ENCODE measurements at places on chromosomes 2 and 18.

GRCh38 chr18:6565815-6566081 lies 151.0 kb upstream of the L3MBTL4 start:
- DNase-seq, result no peak

GRCh38 chr2:219687882-219688559 lies 60.6 kb downstream of the SLC4A3 start:
- no peak for DNase-seq

- DNase-seq, result peak; percentile 9
Observed at GRCh38 chr2:45452866-45453265, 158.2 kb downstream of the SRBD1 start.

GRCh38 chr2:163541943-163542342 lies 193.9 kb downstream of the FIGN start:
- DNase-seq, result no peak

- DNase-seq, result no peak
Observed at GRCh38 chr2:21067859-21068537, 24.1 kb upstream of the APOB start.

GRCh38 chr2:1995987-1996386 lies 251.7 kb upstream of the PXDN start:
- no peak for DNase-seq

DNA sequence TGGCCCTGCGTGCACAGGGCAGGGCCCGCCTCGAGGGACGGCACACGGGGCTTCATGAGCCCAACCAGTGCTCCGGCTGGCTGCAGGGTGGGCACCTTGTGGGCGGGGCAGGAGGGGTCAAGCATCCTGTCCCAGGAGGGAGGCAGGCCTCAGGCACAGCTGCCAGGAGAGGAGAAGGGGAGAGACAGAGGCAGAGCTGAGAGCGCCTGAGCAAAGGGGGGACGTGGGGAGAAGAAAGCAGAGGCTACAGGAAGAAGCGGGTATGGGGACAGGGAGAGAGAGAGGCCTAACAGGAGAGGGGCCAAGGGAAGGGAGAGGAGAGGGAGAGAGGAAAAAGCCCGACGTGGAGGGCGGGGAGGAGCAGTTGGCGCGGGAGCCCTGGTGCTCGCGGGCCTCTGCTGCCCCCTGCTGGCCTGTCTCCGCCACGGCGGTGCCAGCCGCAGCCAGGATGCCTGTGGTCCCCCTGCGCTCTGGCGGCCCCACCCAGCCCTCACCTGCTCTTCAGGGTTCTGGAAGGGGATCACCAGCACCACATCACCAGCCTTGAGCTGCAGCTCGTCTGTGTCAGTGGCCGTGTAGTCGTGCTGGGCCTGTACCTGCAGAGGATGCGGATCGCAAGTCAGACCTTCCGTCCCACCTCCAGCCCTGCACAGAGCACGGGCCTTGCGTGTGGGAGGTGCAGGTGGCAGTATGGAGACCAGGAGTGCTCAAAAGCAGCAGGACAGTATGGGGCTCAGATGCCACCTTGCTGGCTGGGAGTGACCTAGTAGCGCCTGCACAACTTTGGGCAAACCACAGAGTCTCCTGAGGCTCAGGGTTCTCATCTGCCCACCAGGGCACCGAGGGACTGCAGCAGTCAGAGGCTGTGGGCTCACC lies 56.8 kb downstream of the BIN1 start:
- peak; percentile 87 for DNase-seq

DNA sequence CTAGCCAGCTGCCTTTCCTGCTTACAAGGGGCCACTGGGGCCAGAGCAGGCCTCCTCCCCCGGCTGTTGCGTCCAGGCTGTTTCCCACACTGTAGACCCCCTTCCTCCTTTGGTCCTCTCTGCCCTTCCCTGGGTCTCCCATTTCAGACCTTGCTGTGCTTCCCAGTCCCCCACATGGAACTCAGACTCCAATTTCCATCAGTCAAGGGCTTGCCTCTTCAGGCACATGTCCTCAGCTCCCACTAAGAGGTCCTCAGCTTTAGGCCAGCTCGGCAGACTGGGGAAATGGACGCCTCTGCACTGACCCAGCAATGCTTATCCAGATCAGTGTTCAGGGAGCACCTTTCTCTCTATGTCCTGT lies 98.0 kb upstream of the BZW1 start:
- no peak for DNase-seq

DNA sequence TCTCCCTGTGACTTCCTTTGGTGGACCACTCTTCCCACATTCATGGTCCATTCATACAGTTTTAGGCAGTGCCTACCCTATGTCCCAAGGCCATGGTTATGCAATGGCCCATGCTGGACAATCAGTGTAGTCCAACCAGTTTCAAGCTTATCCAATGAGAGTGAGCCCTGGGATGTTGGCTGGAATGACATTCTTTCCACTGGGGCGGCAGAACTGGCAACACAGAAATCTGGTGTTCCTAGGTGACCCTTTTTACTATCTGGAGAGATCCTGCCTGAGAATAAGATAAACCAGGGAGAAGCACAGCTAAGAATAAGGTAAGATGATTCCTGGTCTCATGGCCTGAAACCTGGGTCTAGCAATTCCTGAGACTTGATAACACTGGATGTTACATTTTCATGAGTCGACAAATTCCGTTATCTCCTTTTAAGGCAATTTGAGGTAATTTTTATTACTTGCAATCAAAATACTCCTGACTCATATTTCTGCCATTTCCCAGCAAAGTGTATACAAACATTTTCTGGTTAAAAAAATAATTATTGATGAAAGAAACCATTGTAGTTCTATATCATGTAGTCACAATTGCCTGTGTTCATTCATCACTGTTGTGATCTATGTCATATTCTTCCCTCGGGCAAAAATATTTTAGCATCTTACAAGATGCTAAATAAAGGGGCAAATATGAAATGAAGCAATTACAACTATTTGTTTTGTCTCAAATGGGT lies 271.5 kb upstream of the LYPD1 start:
- DNase-seq, result no peak

DNA sequence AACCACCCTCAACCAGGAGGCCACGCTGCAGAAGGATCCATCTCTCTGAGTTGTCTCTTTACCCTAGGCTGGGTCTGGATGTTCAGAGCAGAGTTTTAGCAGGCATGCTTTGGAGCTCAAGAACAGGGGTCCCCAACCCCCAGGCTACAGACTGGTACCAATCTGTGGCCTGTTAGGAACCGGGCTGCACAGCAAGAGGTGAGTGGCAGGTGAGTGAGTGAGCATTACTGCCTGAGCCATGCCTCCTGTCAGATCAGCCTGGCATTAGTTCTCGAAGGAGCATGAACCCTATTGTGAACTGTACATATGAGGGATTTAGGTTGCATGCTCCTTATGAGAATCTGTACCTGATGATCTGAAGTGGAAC lies 172.5 kb downstream of the UXS1 start:
- no peak for DNase-seq

GRCh38 chr2:45822272-45822630 lies 170.8 kb downstream of the PRKCE start:
- no peak for DNase-seq

DNA sequence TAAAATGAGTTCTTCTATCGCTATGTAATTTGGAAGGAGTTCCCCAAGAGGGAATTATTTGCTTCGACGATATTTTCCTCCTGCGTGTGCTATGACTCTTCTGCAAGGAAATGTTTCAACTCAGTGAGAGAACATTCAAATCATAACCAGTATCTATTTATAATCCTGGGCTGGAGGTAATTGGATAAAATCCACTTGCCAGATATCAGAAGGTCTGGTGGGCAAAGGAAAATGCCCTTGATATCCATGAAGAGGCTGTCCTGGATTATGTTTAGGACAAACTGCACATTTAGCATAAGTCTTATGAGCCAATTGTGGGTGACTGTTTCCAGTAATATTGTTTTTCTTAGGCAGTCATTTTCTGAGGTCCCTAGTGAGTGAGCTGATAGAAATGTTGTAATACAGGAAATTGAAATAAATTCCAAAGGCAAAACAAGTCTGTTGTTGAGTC lies 17.7 kb downstream of the RPIA start:
- DNase-seq, result peak; percentile 14

GRCh38 chr2:152701198-152701597 lies 16.1 kb downstream of the PRPF40A start:
- DNase-seq, result no peak

GRCh38 chr2:7812231-7812995 lies 869.4 kb upstream of the ID2 start:
- DNase-seq, result peak; percentile 61

DNA sequence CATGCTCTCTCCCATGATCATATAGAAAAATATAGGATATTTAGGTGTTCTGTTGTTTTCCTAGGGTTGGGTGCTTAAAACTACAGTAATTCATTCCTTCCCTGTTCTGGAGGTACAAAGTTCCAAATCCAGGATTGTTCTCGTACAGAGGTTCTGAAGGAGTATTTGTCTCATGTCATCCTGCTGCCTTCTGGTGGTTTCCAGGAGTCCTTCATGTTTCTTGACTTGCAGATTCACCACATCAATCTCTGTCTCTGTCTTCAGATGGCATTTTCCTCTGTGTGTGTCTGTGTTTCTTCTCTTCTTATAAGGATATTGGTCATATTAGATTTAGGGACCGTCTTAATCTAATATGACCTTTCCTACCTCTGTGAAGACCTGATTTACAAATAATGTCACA lies 397.9 kb downstream of the NYAP2 start:
- DNase-seq, result no peak

DNA sequence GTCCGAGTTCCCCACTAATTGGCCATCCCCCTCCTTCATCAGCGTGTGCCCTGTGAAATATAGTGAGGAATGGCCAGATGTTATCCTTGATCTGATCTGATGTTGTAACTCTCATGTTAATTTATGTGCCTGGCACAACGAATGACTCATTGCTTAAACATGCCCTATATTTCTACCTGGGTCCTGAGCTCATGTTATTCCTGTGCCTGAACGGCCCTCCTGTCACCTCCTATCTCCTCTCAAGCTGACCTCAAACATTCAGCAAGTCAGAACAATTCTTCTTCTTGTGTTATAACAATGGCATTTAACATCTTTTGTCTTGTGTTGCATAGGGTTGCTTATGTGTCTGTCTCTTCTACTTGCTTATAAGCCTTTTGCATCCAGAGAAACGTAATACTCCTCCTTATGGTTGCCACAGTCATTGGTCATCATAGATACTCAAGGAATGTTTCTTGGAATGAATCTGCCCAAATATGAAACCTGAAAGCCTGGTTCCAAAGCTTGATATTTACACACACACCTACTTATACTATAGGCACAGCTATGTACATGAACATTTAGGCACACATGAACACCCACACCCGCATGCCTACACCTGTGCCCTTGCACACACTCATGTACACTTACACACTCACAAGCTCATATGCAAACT lies 80.2 kb upstream of the PHLPP1 start:
- DNase-seq, result no peak

DNA sequence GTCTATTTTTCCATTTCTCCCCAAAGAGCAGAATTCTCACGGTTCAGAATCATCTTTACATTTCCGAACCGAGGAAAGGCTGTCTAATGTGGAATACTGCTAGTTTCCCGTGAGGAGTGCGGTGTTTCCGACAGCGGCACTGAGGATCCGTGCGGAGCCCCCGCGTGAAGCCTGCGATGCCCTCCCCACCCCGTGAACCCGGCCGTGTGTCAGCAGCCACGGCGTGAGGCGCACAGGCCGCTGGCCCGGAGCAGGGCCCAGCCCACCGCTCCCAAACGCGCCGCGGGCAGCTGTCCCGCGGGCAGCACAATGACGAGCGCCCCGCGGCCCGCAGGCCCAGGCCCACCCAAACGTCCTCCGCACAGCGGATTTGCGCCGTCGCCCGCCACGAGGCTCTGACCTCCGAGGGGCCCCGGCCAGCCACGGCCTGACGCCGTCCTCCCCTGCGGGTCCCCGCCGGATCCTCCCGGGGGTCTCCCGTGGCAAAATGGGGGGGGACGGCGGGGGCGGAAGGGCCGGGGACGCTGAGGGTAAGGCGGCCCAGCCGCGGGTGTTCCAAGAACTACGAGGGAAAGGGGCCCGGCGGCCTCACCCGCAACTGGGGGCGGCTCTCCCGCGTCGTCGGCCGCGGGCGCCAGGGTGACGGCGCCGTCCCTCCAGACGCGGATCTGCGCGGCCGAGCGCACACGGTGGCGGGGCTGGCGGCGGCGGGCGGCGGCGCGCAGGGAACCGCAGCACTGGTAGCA lies 796 bp downstream of the SPIRE1 start:
- peak; percentile 34 for DNase-seq

GRCh38 chr18:48931680-48932461 lies 18.9 kb downstream of the SMAD7 start:
- no peak for DNase-seq

- no peak for DNase-seq
Observed at GRCh38 chr18:54279477-54280219, 10.3 kb downstream of the POLI start.

GRCh38 chr2:227855440-227855839 lies 16.0 kb upstream of the DAW1 start:
- DNase-seq, result no peak

- DNase-seq, result no peak
Observed at GRCh38 chr2:102498414-102498813, 25.4 kb downstream of the SLC9A4 start.

DNA sequence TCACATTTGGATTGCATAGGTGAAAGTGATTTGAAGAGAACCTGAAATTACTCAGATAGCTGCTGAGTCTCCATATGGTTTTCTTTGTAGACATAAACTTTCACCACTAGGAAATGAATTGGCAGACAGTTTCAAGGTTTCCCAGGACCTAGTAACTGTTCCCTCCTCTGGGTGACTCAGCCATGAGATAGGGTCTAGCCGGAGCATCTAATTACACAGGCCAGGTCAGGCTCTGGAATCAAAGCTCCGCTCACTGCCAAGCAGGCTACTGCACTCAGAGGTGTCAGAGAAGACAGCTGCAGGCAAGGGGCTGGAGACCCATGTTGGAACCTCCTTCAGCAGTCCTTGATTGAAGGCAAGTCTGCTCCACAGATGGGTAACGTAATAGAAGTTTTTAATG lies 429.2 kb downstream of the TNS1 start:
- DNase-seq, result no peak

DNA sequence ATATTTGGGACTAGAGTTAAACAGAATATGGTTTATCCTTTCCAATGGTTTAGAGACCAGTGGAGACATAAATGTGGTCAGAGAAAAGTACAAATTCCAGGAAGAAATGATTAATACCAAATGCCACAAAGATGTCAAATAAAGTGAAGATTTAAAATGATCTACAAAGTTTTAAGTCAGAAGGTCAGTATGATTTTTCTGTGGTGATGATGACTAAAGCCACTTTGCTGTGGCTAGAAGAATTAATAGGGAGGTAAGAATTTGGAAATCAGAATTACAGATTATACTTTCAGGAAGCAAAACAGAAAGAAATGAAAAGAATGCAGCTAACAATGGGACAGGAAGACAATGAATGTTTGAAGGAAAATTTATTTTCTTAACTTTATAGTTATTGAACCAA lies 91.5 kb upstream of the CDH7 start:
- DNase-seq, result no peak

DNA sequence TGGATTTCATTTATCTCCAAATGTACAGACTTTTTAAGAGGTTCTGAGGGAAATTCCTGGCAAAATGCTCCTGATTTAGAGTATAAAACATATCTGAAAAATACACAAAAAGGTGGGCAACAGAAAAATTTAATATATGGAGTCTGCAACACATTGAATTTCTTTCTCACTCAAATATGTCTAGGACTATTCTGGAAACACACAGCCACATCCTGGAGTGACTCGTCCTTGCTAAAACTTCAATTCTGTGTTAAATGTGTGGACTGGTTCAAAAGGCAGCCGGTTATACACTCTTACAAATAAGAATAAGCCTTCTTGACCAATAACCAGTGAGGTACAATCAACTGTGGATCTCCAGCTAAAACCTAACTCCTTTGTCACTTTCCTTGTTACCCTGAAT lies 44.1 kb upstream of the RND3 start:
- no peak for DNase-seq
